ENCODE measurements at places on chromosomes 1 and 21.
A peak's percentile ranks its signal among the peaks of the same experiment; 100 is the strongest.

DNA sequence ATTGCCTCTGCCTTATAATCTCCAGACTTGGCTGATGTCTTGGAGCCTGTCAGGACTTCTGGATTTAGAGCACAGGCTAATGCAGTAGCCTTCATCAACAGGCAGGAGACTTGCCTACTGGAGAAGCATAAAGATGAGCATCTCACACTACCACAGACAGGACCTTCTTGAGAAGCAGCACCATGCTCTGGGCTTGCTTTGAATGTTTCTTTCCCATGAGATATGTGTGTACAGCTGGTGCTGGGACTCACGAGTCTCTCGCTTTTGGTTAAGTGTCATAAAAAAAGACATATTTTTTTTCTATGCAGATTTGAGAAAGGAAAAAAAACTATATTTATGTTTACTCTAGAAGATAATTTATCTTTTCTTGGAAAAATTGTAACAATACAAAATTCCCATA is 671.3 kb downstream of the MRPL39 start:
- no peak for DNase-seq

DNA sequence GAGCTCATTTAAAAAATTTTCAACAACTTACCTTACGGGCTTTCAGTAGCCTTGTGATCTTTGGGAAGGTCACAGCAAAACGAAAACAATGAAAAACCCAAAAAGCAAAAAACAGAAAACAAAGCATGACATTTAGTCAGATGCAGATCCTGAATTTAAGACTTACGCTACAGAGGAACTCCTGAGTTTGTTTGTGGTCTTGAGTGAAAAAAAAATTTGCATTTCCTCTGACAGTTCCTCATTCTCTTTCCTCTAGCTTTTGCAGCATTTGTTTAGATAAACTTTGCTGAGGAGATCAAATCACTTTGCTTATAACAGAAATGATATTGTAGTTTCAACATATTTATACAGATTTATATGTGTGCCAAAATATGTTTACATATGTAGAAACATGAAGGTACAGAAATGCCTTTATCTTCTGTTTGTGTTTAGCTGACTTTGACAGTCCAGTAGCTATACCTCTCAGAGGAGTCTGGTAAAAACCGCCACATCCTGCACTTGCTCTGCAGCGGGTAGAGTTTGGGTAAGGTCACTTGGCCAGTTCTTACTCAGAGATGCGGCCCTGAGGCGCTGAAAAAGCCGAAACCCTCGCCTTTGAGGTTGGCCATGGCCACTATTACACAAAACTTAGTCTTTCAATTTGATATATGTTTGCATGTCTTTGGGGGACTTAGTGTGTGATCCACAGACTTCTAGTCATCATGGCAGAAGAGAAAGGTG is 142.5 kb downstream of the TNR start:
- no peak for DNase-seq

DNA sequence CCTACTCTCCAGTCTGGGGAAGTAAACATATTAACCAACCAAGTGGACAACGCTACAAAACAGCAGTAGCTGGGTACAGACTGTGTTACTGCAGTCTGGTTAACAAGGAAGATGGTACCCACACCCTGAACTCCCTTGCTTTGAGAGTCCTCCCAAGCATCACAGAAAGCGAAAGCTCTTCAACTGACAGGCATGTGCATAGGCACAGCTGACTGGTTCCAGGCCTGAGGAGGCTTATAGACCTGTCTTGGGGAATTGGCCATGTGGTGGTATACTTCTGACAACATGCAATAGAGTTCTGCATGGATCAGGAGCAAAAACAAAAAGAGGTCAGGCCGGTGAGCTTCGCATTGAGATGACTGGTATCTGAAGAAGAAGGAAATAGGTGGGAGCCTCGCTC is 17.4 kb downstream of the LMX1A start:
- no peak for DNase-seq

- no peak for DNase-seq
Measured at GRCh38 chr1:24470592-24470991, 32.0 kb upstream of the RCAN3 start.

DNA sequence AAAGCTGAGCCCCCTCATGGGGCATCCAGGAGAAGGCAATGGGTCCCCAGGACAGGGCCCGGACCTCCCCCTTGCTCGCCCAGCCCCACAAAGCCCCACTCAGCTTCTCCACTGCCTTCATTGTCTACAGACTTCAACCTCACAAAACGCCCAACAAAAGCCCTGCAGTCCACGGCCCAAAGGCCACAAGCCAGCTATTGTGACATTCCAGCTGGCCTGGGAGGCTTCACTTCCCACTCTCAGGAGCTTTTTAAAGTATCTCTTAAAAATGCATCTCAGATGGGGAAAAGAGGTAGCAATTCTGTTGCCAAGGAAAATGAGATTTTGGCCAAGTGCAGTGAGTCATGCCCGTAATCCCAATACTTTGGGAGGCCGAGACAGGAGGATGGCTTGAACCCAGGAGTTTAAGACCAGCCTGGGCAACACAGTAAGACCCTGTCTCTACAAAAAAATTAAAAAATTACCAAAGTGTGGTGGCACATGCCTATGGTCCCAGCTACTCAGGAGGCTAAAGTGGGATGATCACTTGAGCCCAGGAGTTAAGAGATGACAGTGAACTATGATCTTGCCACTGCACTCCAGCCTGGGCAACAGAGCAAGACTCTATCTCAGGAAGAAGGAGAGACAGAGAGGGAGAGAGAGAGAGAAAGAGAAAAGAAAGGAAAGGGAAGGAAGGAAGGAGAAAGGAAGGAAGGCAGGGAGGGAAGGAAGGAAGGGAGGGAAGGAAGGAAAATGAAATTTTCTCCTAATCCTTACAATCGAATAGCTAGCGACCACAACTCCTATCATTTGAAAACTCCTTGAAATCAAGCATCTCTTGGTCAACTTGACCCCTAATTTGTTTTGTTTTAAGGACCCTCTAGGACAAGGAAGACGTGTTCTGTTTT is 31.4 kb upstream of the TARDBP start:
- DNase-seq, result no peak

GRCh38 chr1:94578856-94579255 is 37.3 kb upstream of the F3 start:
- peak; percentile 77 for DNase-seq

GRCh38 chr21:45064618-45065399 is 9.6 kb upstream of the ADARB1 start:
- no peak for DNase-seq

- DNase-seq, result no peak
Measured at GRCh38 chr1:106564192-106564591, 492.3 kb upstream of the PRMT6 start.

All from fibroblast of skin of abdomen (primary cell).